ENCODE measurements at places on chromosomes 12 and 14. TPM values are rescaled to one million over a fixed set of nuclear protein-coding genes. Genes with fewer than 3 reads are reported as not detected.

Gene ANO2
- 9.7 TPM for total RNA-seq

GRCh38 chr12:2286047-2286446, 233.3 kb downstream of the CACNA1C start:
- DNase-seq = no peak

DNA sequence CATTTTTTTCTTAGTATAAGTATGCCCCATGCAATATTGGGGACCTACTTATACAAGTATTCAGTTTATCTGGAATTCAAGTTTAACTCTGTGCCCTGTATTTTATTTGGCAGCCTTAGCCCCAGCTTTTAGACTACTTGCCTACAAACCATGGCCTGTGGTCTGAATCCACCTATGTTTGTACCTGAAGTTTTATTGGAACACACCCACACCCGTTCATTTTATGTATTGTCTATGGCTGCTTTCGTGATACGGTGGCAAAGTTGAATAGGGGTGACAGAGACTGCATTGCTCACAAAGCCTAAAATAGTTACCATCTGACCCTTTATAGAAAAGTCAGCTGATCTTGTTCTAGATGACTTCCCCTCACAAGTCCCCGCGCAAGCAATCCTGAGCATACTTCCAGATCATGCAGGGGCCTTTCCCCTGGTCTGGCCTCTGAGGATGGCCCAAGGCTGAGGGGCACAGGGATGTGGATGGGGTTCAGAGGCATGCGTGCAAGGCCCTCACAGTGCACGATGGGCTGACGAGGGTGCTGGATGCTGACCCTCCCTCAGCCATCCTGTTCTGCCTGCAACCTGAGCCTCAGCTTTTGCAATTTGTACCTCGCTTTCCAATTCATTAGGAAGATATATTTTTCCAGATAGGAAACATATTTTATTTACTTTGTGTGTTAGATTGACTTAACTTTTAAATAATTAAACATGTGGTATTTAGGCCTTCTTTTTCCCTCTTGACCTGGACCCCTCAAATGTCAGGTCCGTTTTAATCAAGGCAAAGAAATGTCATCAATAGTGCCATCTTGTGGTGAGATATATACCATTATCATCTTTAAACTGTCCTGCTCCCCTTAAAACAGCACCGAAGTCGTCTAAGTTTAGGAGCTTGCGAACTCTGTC, 527.3 kb upstream of the CCDC196 start:
- DNase-seq = no peak

DNA sequence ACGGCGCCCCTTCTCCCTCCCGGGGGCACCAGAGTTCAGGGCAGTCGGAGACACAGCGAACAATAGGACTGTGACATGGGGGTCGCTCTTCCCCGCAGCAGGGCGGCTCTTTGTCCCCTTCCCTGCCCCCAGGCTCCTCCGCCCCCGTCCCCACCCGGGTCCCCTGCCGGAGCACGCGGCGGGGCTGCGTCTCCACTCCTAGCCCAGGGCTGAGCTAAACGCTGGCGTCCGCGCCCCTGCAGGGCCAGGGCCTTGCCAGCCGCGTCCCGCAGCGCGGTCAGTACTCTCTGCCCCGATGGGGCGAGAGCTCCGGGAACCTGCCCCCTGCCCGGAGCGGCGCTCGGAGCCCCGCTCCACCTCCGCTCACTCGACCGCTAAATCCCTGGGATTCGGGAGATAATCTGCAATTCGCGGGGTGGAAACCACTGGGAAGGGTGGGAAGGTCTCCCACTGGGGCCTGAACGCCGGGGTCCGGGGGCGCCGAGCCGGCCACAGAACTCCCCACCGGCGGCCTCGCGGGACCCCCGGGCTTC, 825 bp upstream of the CCDC85C start:
- DNase-seq = no peak

GRCh38 chr12:46692606-46693005, 133.2 kb downstream of the SLC38A4 start:
- DNase-seq = no peak

DNA sequence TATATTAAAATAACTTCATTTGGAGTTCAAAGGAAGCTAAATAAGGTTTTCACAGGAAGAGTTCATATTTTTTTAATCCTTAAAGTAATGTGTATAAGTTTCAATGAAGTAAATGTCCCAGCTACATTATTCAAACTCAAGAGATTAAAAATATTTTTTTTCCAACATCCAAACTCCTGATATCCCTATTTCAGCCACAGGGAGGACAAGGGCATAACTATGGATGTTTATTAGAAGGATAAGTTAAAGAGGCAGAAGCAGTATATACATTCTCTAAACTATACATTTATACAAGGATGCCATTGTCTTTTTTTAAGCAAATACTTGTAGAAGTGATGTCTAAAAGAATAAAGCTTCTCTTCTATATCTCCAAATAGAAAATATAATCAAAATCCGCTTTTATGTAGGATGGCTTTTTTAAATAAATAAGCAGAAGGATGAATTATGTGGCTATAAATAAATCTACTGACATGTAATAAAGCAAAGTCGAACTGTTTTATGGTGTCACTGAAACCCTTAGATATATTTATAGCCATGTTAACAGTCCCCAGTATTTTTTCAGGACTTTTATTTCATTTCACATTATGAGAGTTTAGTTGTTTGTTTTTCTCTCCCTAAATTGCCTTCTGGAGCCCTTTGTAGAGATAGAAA, 936.5 kb downstream of the DIO2 start:
- no peak for DNase-seq

DNA sequence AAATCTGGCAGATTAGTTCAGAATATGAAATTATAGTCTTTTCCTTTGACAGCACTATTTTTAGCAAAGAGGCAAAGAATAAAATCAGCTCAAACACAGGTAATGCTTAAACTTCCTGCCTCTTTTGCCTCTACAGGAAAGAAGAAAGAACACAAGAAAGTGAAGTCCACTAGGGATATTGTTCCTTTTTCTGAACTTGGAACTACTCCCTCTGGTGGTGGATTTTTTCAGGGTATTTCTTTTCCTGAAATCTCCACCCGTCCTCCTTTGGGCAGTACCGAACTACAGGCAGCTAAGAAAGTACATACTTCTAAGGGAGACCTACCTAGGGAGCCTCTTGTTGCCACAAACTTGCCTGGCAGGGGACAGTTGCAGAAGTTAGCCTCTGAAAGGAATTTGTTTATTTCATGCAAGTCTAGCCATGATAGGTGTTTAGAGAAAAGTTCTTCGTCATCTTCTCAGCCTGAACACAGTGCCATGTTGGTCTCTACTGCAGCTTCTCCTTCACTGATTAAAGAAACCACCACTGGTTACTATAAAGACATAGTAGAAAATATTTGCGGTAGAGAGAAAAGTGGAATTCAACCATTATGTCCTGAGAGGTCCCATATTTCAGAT, 17.4 kb downstream of the TMPO start:
- DNase-seq = no peak

DNA sequence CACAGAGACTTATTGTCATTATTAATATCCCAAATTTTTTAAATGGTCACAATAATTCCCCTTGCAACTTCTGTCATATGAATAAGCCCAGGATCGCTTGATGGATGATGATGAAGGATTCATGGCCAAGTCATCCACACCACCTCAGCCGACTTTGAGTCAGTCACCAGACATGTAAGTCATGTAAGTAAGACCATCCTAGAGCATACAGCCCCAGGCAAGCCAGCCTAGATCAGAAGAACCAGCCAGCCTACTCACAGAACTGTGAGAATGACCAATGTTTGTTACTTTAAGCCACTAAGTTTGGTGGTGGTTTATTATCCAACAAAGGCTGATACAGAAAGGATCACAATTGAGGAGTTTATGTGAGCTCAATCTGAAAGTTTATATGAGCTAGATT, 341.8 kb downstream of the NRXN3 start:
- DNase-seq = no peak

GRCh38 chr14:71703477-71703876, 228.8 kb upstream of the RGS6 start:
- no peak for DNase-seq

Gene PLA2G1B
- total RNA-seq = not detected

- DNase-seq = no peak
These were observed 64.2 kb downstream of the DIO3 start for GRCh38 chr14:101625336-101626097.

GRCh38 chr14:104865631-104866441, 768 bp downstream of the CEP170B start:
- no peak for DNase-seq

Gene TOMM20L
- total RNA-seq = not detected
